ENCODE measurements at places on chromosomes 5 and 9. TPM values are rescaled to one million over a fixed set of nuclear protein-coding genes. Genes with fewer than 3 reads are reported as not detected.

Gene PCDHB12
- total RNA-seq = 0.30 TPM

Gene KCTD16
- 33.0 TPM for total RNA-seq

Gene NUDT12
- 17.2 TPM for total RNA-seq

Gene PTPRD
- total RNA-seq = 34.7 TPM

Gene RAB14
- 37.7 TPM for total RNA-seq

Gene TXN
- total RNA-seq = 190 TPM

Gene GABRA1
- not detected for total RNA-seq

Gene INSL6
- total RNA-seq = not detected

Gene PCDHGA9
- total RNA-seq = 4.5 TPM

Gene BRD9
- 42.2 TPM for total RNA-seq

Gene SPINK4
- total RNA-seq = not detected

Gene CD274
- total RNA-seq = 22.5 TPM

Gene EXOSC2
- 36.5 TPM for total RNA-seq

Gene PRDM9
- total RNA-seq = not detected

Gene ORM2
- total RNA-seq = not detected

Gene CBY3
- total RNA-seq = not detected

Gene TEX53
- total RNA-seq = not detected

Gene PCA3
- not detected for total RNA-seq

Gene DND1
- total RNA-seq = 0.30 TPM

Gene PDE6A
- not detected for total RNA-seq

Gene SPINK13
- not detected for total RNA-seq

Gene HTR4
- not detected for total RNA-seq

Gene SUSD3
- 0.37 TPM for total RNA-seq

Gene EIF4E1B
- not detected for total RNA-seq

Gene PCDHGA6
- 4.2 TPM for total RNA-seq

Gene PCDHB2
- total RNA-seq = 0.74 TPM

Gene DNAJC21
- 76.0 TPM for total RNA-seq

Gene CHSY3
- 43.7 TPM for total RNA-seq

Gene PKD2L2
- not detected for total RNA-seq

Gene LHX3
- total RNA-seq = not detected

Gene C5orf58
- total RNA-seq = not detected

All from smooth muscle cell of the umbilical artery (primary cell).